ENCODE measurements at places on chromosomes 4 and X.

- no peak for DNase-seq
These were observed 14.1 kb downstream of the MAP7D3 start for GRCh38 chrX:136237074-136237473.

DNA sequence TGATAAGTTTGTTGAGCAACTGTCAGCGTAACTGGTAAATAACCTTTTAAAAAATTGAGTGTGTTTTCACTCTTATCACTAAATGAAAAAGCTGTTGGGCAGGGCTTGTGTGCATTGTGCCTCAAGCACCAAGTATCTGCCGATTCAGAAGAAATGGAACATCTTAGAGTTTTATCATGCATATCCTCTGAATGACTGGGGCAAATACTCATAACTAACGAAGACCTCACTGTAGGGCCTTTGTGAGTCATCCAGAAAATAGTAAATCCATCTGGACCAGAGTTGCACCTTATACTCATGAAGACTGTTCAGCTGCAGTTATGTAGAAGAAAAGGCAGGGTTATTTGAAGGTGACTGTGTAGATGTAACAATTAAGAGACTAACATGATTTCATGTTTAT, 222.1 kb downstream of the CAMK2D start:
- DNase-seq, result peak; percentile 12

DNA sequence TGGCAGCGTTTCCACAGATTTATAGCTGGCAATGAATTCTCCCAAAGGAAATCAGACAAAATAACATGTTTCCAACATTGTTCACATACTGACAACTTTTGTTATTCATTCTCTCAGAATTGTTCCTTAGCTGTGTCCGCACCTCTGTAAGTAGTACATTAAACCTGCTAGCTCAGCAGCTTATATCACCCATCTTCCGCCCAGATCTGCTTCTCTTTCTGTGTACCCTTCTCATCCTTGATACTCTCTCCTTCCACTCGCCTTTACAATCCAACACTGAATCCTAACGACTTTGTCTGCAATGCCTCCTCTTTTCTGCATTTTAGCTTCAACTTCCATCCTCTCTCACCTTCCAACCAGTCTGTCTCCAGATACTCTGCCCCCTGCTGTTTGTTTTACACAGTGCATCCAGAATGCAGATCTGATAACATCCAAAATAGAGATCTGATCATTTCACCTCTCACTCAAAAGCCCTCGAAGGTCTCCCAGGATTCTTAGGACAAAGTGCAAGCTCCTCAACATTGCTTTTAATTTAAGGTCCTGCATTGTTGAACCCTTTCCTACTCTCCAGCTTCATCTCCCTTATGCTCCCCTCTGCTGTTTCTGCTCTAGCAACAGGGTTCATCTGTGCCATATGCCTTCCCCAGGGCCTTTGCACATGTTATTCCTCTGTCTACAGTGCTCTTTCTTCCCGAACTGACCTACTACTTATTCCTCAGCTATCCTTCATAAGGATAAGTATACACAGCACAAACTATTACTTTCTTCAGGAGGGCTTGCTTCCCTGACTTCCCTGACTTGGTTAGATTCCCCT, 67.3 kb upstream of the VBP1 start:
- no peak for DNase-seq

- DNase-seq, result no peak
These were observed 529 bp upstream of the CITED1 start for GRCh38 chrX:72306085-72306801.

DNA sequence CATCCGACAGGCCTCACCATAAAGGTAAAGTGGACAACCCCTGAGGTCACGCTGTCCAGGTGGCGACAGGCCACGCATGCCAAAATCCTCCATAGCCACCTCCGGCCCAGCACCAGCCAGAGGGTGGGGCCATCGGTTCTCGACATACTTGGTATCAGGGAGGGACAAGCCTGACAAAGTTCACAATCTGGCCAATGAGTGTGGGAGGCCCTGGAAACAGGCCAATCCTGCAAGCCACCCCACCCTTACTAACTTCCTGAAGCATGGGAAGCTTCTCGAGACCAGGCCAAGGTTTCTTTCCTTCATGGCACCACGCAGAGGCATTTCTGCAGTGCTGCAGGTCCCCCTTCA, 73.8 kb downstream of the MTMR1 start:
- DNase-seq, result no peak

DNA sequence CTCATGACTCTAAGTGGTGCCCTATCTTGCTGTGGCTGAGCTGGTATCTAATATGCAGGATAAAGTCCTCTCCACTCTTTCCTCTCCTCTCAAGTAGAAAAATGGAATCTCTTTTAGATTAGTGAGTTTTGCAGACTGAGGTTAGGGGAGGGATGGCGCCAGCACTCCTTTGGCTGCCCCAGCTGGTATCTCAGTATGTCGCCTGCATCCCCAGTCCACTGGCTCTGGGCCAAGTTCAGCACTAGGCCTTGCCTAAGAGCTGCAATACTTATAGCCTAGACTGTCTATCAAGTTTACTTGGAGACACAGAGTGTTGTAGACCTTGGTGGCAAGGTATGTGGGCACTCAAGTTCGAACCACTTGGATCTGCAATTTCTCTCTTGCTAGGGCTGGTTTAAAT, 351.3 kb downstream of the NAP1L3 start:
- no peak for DNase-seq

DNA sequence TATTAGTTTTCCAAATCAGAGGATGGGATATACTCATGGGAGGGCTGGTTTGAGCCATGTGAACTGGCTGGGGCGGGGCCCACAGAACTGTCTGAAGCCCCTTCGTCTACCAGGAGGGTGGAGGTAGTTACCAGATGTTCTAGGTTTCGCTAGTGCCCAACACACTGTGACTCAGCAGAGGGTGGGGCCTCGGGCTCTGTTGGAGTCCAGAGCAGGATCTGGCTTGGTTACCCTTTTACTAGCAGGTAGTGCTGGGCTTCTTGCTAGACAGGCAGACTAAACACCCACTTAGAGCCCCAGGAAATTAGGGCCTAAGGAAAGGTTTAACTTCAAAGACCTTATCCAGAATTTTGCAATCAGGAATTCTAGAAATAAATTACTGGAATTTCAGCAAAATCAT, 56.2 kb upstream of the CHRDL1 start:
- no peak for DNase-seq

DNA sequence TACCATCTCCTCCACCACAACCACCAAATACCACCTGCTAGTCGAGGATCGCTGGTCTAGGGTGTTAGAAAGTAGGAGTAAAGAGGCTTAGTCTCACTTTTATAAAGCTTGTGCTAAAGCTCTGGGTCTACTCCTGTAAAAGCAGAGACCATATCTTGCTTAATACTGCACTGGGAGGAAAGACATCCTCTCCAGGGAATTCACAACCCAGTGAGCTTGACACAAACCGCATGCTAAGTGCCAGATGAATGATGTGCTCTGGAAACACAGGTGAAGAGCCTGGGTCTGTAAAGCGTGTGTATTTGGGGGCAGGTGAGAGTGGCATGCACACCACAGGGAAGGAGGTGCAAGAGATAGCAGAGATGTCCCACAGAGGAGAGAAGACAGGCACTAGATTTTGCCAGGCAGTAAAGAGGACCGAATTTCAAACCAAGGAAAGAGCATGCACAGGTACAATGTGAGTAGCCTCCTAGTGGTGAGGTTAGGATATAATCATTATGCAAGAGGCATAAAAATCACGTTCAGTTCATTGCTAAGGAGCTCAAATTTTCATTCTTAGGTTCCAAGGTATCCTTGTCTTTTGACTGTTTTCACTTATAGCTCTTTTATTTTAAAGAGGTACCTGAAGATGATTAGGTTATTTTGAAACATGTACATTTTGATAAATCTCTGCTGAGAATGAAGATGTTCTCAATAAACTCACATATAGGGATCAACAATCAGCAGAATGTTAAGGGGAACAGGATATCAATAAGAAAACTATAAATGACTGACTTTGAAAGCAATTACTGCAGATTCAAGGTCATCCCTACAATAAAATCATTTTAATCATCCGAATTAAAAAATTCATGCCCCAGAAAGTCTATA, 20.7 kb downstream of the TAPT1 start:
- no peak for DNase-seq

DNA sequence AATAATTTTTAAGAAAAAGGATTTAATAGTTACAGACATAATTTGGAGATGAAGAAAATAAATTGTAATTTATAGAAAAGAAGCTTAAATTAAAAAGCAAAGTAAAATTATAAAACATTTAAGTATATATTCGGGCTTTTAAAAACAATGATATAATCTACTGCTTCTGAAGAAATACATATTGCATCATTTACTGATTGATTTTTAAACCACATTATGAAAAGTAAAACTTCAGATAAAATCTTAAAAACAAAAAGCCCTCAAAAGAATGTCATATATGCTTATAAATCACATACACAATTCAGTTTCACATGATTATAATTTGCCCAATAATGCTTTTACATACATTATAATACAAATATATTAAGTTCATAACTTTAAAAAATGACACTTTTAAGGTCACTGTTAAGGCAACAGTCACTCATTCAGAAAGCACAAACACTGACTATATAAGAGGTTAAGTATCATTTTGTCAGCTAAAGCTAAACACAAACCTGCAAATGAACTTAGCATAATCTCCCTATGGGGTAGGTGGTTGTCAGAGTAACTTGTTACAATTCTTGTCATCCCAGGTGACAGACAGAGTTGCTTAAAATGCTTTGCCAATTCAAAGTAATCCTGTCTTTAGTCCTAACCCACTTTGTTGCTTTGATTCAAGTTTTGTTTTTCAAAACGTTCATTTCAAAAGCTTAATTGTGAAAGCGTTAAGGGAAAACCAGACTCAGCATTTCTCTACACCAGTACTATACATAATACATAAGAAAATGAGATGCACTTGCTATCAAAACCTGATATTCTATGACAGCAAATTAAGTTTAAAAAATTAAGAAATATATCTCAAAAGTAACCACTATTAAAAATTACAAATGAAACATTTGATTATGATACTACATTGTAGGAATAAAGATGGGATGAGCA, 90.6 kb upstream of the MAB21L2 start:
- DNase-seq, result no peak

- no peak for DNase-seq
These were observed 168.7 kb downstream of the STK32B start for GRCh38 chr4:5220028-5220427.

DNA sequence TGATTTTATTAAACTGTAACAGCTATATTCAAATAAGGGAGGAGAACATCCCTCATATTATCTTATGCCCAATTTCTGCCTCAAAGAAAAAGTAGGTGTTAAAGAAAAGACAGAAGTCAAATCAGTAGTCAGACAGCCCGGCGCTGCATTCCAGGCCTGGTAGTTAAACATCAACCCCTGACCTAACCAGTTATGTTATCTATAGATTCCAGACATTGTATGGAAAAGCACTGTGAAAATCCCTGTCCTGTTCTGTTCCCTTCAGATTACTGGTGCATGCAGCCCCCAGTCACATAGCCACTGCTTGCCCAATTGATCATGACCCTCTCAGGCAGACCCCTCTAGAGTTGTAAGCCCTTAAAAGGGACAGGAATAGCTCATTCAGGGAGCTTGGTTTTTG, 269.9 kb upstream of the GALNT7 start:
- DNase-seq, result no peak

- no peak for DNase-seq
These were observed 906 bp upstream of the PARM1 start for GRCh38 chr4:74932010-74932409.

GRCh38 chr4:94135701-94136100, 72.0 kb upstream of the SMARCAD1 start:
- no peak for DNase-seq
